Stimulated activated CD8-positive, alpha-beta memory T cell treated with anti-CD3 and anti-CD28 coated beads, Interleukin-7, amount 100 ng/mL, for 48 hours (primary cell): ENCODE measurements at places on chromosomes 12 and 14.

GRCh38 chr14:84144166-84144565 lies 1385.8 kb upstream of the FLRT2 start:
- no peak for DNase-seq

DNA sequence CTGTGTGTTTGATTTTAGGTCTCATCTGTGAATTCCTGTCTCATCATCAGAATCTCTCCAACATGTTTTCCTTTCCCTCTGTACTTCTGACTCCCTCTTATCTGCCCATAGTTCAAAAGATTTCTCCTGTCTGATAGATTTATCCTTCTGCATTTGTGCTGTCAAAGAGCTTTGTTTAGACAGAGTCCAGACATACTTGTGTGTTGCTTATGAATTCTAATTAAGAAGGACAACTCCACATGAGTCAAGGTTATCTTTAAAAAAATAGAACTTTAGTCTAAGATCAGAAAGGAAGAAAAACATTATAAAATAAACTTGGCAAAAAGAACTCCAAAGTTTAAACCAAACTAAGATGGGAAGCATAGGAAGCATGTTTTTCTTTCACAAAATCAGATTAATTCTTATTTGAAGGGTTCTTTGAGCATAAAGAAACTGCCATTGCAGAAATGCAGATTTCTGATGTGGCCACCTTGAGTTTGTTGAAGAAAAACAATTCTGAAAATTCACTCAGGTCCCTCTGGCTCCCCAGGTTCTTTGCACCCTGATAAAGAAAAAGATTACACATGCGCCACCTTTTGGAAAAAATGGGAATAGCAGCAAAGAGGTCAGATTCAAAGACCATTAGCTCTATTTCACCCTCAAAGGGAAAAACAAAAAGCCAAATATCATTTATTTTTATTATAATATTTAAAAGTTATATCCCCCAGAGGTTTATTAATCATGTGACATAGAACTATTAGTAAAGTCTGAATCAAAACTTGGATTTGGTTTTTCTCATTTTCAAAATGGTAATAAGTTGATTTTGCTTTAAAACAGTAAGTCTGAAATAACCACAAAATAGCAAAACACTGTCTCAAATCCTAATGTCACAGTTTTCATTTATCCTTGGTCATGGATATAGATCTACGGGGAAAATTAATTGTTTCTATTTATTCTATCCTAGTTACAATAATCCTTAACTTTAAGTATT lies 143.7 kb upstream of the DCN start:
- no peak for DNase-seq

- no peak for DNase-seq
These were observed 430.3 kb upstream of the PDE3A start for GRCh38 chr12:19938031-19938430.

DNA sequence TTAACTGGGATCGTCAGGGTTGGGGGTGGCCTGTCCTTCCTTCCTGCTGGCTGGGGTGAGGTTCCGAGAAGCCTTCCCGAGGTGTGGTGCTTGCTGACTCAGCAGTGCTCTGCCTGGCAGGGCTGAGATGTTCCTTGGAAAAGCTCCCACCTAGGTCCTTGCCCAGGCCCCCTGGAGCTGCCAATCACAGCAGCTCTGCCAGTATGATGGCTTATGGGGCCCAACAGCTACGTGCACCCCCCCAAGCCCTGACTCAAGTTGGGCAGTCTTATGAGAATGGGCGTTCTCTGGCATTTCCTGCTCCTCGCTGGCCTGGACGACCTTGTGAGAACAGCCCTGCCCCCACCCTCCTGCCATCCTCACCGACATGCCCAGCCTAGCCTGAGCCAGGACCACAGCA lies 292.2 kb upstream of the CRY1 start:
- DNase-seq, result no peak

GRCh38 chr12:71938728-71939385 lies at the start of gene TPH2:
TPH2 (plus strand) TSS chr12:71938845; CDS start chr12:71938987, 142 bp downstream.
- DNase-seq, result peak; percentile 15

GRCh38 chr14:90604356-90604755 lies 207.5 kb downstream of the CALM1 start:
- no peak for DNase-seq
